Lung (tissue), 17 donors: ENCODE measurements at places on chromosomes 2 and 18.
A peak's percentile ranks its signal among the peaks of the same experiment; 100 is the strongest.

GRCh38 chr18:63216516-63217311 is 102.9 kb downstream of the BCL2 start:
- H3K27ac ChIP-seq: no peak overlapping the region
- no peaks in the 10 kb centered on the region for H3K27me3 ChIP-seq
- DNase-seq: peak; percentile 62
- H3K4me1 ChIP-seq: no peaks in the 10 kb centered on the region
- no peaks in the 10 kb centered on the region for H3K36me3 ChIP-seq
- H3K4me3 ChIP-seq: no peak overlapping the region

DNA sequence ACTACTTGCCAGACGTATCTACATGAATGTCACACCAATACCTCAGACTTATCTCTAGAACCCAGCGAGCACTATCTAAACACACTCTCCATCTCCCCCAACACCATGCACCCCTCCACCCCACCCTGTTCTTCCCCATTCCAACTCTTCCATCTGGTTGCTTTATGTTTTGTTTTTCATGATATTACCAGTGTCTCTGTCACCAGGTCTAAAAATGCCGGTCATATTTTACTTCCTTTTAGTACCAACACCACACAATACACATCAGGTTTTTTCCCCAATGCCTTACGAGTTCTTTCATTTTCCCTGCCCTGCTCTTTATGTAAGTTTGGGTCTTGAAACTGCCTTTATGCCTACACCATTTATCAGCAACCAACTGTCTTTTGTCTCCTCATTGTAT is 10.2 kb upstream of the ITGA4 start:
- H3K27ac ChIP-seq: no peak overlapping the region
- no peak overlapping the region for H3K4me3 ChIP-seq
- no peak for DNase-seq
- H3K4me1 ChIP-seq: no peaks in the 10 kb centered on the region
- no peaks in the 10 kb centered on the region for H3K36me3 ChIP-seq

DNA sequence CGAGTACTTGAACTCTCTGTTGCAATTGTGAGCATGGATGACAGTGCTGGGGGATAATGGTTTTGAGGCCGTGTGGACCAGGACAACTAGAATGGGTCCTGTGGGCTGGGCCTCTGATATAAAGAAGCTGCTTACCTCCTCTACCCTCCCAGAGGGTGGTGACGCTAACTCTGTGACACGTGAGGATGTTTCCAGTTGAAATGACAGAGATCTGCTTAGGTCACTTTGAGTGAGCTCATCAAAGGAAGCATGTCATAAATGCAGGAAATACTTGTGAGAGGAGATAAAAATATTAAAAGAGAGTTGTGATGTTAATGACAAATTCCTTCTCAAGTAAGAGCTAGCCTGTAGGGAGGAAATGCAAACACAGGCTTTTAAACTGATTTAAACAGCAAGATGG is 16.4 kb downstream of the RMC1 start:
- no peaks in the 10 kb centered on the region for H3K4me1 ChIP-seq
- no peak for DNase-seq
- H3K27ac ChIP-seq: no peak overlapping the region
- H3K4me3 ChIP-seq: no peak overlapping the region
- H3K27me3 ChIP-seq: no peaks in the 10 kb centered on the region

GRCh38 chr2:118696786-118697465 is 150.5 kb downstream of the EN1 start:
- no peak overlapping the region for H3K27ac ChIP-seq
- no peak for DNase-seq
- no peaks in the 10 kb centered on the region for H3K4me1 ChIP-seq
- H3K4me3 ChIP-seq: no peak overlapping the region
- no peaks in the 10 kb centered on the region for H3K27me3 ChIP-seq
- H3K36me3 ChIP-seq: no peaks in the 10 kb centered on the region

GRCh38 chr18:32771169-32771751 is 1.6 kb downstream of the KLHL14 start:
- H3K27ac ChIP-seq: no peak overlapping the region
- DNase-seq: peak; percentile 23
- peaks cover 38% of the 10 kb centered on the region for H3K27me3 ChIP-seq
- H3K4me1 ChIP-seq: peaks cover 20% of the 10 kb centered on the region
- H3K4me3 ChIP-seq: peak overlapping the region; percentile 27
- H3K36me3 ChIP-seq: no peaks in the 10 kb centered on the region

DNA sequence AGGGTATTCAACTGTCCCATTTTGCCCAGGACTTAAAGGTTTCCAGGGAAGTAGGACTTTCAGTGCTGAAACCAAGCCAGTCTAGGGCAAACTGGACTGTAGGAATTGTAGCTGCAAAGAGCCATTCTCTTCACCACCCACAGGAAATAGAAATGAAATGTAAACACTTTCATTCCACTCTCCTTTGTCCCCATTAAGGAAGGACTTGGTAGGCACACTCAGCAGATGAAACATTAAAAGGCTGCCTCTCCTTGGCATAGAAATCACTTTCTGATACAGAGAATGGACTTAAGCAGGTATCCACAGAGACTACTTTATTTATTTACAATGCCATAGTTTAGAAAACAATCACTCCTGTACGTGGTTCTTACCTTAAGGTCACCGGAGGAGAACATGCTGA is 102.9 kb upstream of the CCDC195 start:
- peaks cover 37% of the 10 kb centered on the region for H3K36me3 ChIP-seq
- no peak overlapping the region for H3K27ac ChIP-seq
- peak; percentile 13 for DNase-seq
- no peak overlapping the region for H3K4me3 ChIP-seq

DNA sequence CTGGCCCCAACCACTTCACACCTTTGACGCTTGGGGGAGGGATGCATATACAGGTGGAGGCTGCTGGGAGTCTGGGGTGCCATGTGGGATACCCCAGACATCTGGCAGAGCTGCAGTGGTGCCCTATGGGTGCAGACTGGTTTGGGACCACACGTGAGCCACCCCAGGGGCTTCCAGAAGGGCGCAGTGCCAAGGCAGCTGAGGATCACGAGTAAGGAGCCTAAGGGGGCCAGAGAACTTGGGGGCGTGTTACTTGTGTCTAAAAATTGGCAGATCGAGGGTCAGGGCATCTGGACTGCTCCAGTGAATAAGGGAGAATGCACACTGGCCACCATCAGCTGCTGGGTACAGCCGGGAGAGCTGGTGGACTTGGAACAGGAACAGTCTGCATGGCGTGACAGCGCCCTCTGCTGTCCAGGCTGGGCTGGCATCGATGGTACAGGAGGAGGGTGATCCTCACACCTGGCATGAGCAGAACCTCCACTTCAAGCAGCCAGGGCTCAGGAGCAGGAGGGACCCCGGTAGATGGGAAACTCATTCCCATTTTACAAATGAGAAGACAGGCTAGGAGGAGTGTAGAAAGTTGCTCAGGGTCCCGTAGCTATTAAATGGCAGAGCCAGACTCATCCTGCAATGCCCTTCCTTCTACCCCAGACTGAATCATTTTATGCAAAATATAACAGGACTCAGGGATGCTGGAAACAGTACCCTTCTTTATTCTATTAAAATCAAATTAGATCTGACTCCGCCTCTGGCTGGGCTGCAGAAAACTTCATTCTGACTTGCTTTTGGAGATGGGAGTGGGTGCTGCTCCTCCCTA is 60.4 kb downstream of the ATOH8 start:
- DNase-seq: peak; percentile 86
- H3K4me3 ChIP-seq: no peak overlapping the region
- no peaks in the 10 kb centered on the region for H3K4me1 ChIP-seq

DNA sequence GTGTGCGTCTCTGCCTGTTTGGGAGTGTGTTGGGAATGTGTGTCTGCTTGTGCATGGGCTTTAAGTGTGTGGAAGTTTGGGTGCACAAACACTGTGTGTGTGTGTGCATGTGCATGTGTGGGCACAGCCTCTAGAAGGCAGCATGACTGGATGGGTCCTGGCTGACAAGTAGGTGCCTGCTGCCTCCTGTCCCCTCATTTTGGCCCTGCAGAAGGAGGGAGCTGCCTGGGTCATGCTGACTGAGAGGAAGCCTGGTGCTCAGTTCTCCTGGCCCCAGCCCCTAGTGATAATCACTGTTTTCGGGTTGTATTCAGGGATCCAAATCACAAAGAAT is 34.1 kb downstream of the GLI2 start:
- H3K4me3 ChIP-seq: no peak overlapping the region
- H3K27ac ChIP-seq: no peak overlapping the region
- H3K36me3 ChIP-seq: no peaks in the 10 kb centered on the region
- H3K4me1 ChIP-seq: no peaks in the 10 kb centered on the region
- H3K27me3 ChIP-seq: no peaks in the 10 kb centered on the region

GRCh38 chr2:197914778-197915177 is 110.4 kb downstream of the PLCL1 start:
- no peaks in the 10 kb centered on the region for H3K27me3 ChIP-seq
- no peak for DNase-seq
- H3K27ac ChIP-seq: no peak overlapping the region
- H3K36me3 ChIP-seq: no peaks in the 10 kb centered on the region
- H3K4me3 ChIP-seq: no peak overlapping the region
- peaks cover 33% of the 10 kb centered on the region for H3K4me1 ChIP-seq

DNA sequence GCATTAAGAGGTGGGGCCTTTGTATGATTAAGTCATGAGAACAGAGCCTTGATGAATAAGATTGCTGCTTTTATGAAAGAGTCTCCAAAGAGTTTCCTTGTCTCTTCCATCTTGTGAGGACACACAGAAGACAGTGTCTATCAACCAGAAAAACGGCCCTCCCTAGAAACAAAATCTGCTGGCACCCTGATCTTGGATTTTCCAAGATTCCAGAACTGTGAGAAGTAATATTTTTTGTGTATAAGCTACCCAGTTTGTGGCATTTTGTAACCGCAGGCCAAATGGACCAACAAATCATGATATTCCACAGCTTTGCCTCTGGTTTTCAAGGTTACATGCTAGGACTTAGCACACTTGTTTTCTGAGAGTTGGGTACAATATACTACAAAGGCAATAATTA is 687.8 kb downstream of the TDRD15 start:
- no peaks in the 10 kb centered on the region for H3K4me1 ChIP-seq
- H3K36me3 ChIP-seq: no peaks in the 10 kb centered on the region
- H3K27ac ChIP-seq: no peak overlapping the region
- H3K27me3 ChIP-seq: no peaks in the 10 kb centered on the region

- H3K36me3 ChIP-seq: peaks cover 1% of the 10 kb centered on the region
- H3K27me3 ChIP-seq: no peaks in the 10 kb centered on the region
- H3K4me1 ChIP-seq: peaks cover 11% of the 10 kb centered on the region
- no peak overlapping the region for H3K27ac ChIP-seq
- H3K4me3 ChIP-seq: no peak overlapping the region
Observed at GRCh38 chr2:148726228-148726627, 81.7 kb downstream of the EPC2 start.
